ENCODE measurements at places on chromosomes 3 and 15. TPM values are rescaled to one million over a fixed set of nuclear protein-coding genes. Genes with fewer than 3 reads are reported as not detected.

DNA sequence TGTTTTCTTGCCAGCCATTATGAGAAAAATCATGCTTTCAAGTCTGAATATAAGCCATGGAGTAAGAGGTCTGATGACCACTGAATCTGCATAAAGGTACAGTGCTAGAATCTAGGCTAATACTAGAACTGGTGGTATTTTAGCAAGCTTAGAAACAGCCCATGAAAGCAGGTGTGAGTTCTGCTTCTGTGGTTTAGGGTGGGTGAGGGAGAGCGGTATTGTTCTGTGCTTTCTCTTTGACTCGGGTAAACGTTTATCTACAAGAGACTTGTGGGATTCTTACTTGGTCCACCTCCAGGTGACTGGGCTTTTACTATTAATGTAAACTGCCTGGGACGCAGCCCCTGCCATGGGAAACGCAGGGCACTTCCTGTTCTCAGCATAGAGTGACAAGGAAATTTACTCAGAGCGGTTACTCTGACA lies 55.2 kb downstream of the PGPEP1L start:
- no peak overlapping the region for H3K4me3 ChIP-seq
- H3K27ac ChIP-seq = peak overlapping the region; percentile 82
- no peaks in the 10 kb centered on the region for H3K27me3 ChIP-seq
- DNase-seq = no peak
- peaks cover 33% of the 10 kb centered on the region for H3K36me3 ChIP-seq
- H3K4me1 ChIP-seq = peaks cover 35% of the 10 kb centered on the region

DNA sequence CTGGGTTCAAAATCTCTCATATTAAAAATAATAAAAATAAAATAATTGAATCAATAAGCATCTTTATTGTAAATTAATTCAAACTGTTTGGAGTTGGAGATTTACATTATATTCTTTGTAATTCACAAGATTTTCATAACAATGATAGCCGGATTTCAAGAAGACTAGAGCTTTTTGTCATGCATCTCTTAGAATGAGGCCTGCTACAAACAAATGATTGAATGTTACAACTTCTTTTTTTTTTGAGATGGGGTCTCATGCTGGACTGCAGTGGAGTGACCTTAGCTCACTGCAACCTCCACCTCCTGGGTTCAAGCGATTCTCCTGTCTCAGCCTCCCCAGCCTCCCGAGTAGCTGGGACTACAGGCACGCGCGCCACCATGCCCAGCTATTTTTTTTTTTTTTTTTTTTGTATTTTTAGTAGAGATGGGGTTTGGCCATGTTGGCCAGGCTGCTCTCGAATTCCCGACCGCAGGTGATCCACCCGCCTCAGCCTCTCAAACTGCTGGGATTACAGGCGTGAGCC lies 3.5 kb downstream of the SLTM start:
- no peak overlapping the region for H3K4me3 ChIP-seq
- H3K27me3 ChIP-seq = no peaks in the 10 kb centered on the region
- H3K4me1 ChIP-seq = peaks cover 27% of the 10 kb centered on the region
- DNase-seq = no peak

Gene SCG5
- total RNA-seq = 0.96 TPM

DNA sequence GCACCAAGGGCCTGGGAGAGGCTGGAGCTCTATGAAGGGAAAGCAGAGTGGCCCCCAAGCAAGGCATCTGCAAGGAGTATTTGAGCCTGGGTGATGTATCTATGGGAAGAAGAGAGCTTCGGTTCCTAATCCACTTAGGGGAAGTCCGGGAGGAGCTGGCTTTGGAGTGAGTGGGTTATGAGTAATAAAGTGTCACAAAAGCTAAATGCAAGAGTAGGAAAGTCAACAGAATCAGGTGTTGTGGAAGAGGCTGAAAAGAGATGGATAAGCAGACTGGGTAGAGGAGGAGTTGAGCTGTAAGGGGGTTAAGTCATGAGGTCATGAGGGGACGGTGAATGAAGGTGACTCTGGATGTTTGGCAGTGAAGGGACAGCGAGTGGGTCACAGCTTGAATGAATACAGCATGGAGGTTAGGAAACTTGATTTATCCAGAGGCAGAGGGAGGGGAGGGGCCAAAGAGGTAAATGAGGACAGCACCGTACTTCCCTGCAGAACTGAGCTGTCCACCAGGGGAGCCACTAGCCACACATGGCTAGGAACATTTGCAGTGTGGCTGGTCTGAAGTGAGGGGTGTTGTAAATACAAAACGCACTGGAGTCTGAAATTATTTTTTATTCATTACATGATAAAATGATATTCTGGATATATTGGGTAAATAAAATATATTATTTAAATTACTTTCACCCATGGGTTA lies 83.3 kb downstream of the ADCY5 start:
- H3K4me3 ChIP-seq = no peak overlapping the region
- no peak overlapping the region for H3K27ac ChIP-seq
- DNase-seq = peak; percentile 9
- no peaks in the 10 kb centered on the region for H3K36me3 ChIP-seq
- H3K4me1 ChIP-seq = no peaks in the 10 kb centered on the region

Gene DLEC1
- total RNA-seq = 2.7 TPM

DNA sequence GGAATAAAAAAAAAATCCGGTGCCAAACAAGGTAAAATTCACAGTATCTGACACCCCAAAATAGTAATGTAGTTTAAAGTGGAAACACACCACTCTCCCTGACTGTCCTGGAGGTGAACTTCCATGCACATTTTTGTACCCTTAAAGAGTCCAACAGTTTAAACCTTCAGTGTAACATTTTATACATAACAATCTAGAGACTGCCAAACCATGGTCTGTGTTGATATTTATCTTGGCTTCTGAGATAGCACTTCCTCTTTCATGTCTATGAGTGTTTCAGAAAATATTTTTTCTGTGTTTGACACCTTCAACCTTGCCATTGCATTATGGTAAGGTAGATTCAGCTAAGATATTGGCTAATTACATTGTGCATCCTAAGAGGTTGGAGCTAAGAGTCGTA lies 13.9 kb downstream of the TMEM45A start:
- H3K36me3 ChIP-seq = no peaks in the 10 kb centered on the region
- no peak for DNase-seq
- H3K27me3 ChIP-seq = no peaks in the 10 kb centered on the region
- H3K4me1 ChIP-seq = no peaks in the 10 kb centered on the region
- H3K27ac ChIP-seq = no peak overlapping the region

Gene CHRFAM7A
- total RNA-seq = 1.1 TPM

- peaks cover 55% of the 10 kb centered on the region for H3K36me3 ChIP-seq
- no peak for DNase-seq
- no peak overlapping the region for H3K27ac ChIP-seq
- H3K4me3 ChIP-seq = no peak overlapping the region
- H3K4me1 ChIP-seq = no peaks in the 10 kb centered on the region
Observed at GRCh38 chr3:47057212-47057671, 77.8 kb downstream of the NBEAL2 start.

- no peak overlapping the region for H3K4me3 ChIP-seq
- H3K27me3 ChIP-seq = no peaks in the 10 kb centered on the region
- H3K27ac ChIP-seq = no peak overlapping the region
- peaks cover 5% of the 10 kb centered on the region for H3K36me3 ChIP-seq
- DNase-seq = no peak
Observed at GRCh38 chr3:120688121-120688520, 6.1 kb upstream of the HGD start.

GRCh38 chr15:50476143-50476542 lies 51.9 kb downstream of the USP8 start:
- no peak overlapping the region for H3K4me3 ChIP-seq
- H3K27me3 ChIP-seq = no peaks in the 10 kb centered on the region
- H3K27ac ChIP-seq = no peak overlapping the region
- H3K36me3 ChIP-seq = peaks cover 95% of the 10 kb centered on the region

- H3K36me3 ChIP-seq = no peaks in the 10 kb centered on the region
- no peak overlapping the region for H3K27ac ChIP-seq
- H3K4me3 ChIP-seq = no peak overlapping the region
- no peak for DNase-seq
- no peaks in the 10 kb centered on the region for H3K27me3 ChIP-seq
- H3K4me1 ChIP-seq = no peaks in the 10 kb centered on the region
Observed at GRCh38 chr3:20396335-20396734, 210.3 kb upstream of the SGO1 start.
